ENCODE measurements at places on chromosomes 6 and 20.
A peak's percentile ranks its signal among the peaks of the same experiment; 100 is the strongest.

DNA sequence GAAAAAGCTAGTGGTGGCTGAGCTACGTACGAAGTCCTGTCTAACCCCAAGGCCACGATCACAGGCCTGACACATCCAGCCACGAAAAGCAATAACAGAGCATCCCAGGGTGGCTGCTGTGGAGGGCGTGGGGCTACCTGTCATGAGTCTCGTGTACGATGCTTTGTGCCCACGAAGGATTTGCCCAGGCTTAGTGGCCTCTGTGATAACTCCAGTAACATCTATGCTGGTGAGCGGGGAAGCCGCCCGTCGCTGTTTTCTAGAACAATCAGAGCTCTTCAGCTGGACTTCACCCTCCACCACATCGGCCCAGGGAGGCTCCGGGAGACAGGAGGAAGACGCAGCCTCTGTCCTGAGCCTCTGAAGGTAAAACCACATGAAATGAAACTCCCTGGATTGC is 250.5 kb downstream of the TAF4 start:
- DNase-seq, result no peak
- H3K27ac ChIP-seq, result no peak overlapping the region
- H3K4me1 ChIP-seq, result no peaks in the 10 kb centered on the region
- no peaks in the 10 kb centered on the region for H3K36me3 ChIP-seq
- H3K27me3 ChIP-seq, result no peaks in the 10 kb centered on the region

- H3K4me1 ChIP-seq, result no peaks in the 10 kb centered on the region
- H3K27me3 ChIP-seq, result peaks cover 29% of the 10 kb centered on the region
- no peaks in the 10 kb centered on the region for H3K36me3 ChIP-seq
- H3K27ac ChIP-seq, result no peak overlapping the region
- H3K4me3 ChIP-seq, result peak overlapping the region; percentile 72
These were observed 31.3 kb upstream of the ZSCAN23 start for GRCh38 chr6:28474441-28475219.

DNA sequence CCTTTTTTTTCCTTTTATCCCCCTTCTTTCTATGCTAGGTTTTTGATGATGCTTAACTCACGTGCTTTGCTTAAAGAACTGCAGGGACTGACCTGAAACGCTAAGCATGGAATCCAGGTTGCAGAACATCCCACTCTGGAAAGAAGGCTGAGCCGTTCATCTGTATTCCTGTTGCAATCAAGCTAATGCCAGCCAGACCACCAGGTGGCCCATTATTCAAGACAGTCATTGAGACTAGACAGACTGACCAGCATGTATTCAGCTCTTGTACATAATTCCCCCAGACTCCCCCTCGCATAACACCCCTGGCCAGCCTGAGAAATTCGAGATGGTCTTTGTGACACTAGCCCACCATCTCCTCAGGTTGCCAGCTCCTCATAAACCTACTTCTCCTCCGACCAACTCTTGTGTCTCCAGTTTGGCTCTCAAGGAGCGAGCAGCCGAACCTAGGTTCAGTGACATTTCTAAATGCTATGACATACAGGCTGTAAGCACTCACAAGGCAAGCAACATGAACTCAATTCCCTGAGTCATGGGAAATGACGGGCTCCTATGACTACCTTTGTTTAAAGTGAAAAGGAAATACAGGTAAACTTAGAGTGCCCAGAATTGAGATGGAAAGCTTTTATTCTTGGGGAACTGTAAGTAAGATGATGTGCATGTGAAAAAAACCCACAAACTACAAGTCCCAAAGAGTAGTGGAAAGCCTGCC is 309.3 kb upstream of the CDYL start:
- DNase-seq, result no peak
- no peaks in the 10 kb centered on the region for H3K36me3 ChIP-seq
- H3K4me3 ChIP-seq, result no peak overlapping the region
- no peaks in the 10 kb centered on the region for H3K4me1 ChIP-seq
- no peaks in the 10 kb centered on the region for H3K27me3 ChIP-seq

DNA sequence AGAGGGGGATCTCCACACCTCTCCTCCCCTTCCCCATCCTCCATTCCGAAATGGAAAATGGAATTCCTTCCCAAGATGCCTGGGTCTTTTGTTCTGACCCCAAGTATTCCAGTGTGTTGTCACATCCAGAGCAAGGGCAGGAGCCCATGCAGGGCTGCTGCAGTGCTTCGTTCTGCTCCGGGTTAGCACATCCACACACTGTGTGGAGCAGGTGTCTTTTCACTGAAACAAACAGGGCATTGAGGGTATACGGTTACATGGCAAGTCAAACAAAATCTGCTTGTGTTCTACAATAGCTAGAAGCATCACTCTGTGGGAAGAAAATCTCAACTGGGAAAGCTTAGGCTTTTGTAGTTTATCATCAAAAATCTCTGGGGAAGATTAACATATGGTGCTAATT is 56.9 kb downstream of the LYRM2 start:
- no peaks in the 10 kb centered on the region for H3K4me1 ChIP-seq
- DNase-seq, result no peak
- H3K36me3 ChIP-seq, result no peaks in the 10 kb centered on the region

DNA sequence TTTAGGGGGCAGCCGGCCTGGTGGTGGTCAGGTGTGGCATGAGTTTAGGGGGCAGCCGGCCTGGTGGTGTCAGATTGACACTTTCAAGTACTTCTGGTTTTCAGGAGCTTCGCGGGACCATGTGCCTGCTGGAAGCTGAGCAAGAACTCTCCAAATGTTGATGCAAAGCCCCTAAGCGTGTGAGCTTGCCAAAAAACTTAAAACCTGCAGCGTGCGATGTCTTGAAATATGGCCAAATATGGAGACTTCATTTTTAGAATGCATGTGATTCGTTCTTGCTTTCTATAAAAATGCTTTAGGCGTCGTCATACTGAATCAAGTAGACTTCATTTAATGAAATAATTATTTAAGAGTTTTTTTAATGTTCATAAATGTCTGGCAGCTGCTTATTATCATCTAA is 149.4 kb downstream of the SMOC2 start:
- H3K27ac ChIP-seq, result no peak overlapping the region
- no peak for DNase-seq

Measured in GM23248 (cell line).